ENCODE measurements at places on chromosomes 2 and 18.

- no peak for DNase-seq
These were observed 46.1 kb upstream of the RAB1A start for GRCh38 chr2:65175894-65176530.

- no peak for DNase-seq
These were observed 49.9 kb upstream of the RBBP8 start for GRCh38 chr18:22883179-22883578.

GRCh38 chr18:9665314-9665713 lies 42.8 kb upstream of the RAB31 start:
- DNase-seq = no peak

DNA sequence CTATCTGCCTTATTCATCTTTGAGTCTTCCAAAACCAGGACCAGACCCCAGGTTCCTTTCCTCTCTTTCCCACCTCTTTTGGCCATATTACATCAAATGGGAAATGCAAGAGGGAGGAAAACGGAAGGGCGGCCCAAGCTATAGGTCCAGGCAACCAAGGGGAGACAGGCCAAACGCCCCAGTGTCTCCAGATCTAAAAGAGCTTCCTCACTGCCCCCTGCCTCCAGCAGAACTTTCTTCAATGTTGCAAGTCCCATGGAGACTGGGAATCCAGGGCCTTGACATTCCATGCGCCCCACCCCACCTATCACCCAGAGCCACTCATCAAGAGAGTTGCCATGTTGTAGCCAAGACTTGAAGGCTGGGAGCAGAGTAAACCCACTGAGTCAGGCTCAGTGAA lies 15.4 kb downstream of the TNS1 start:
- no peak for DNase-seq

DNA sequence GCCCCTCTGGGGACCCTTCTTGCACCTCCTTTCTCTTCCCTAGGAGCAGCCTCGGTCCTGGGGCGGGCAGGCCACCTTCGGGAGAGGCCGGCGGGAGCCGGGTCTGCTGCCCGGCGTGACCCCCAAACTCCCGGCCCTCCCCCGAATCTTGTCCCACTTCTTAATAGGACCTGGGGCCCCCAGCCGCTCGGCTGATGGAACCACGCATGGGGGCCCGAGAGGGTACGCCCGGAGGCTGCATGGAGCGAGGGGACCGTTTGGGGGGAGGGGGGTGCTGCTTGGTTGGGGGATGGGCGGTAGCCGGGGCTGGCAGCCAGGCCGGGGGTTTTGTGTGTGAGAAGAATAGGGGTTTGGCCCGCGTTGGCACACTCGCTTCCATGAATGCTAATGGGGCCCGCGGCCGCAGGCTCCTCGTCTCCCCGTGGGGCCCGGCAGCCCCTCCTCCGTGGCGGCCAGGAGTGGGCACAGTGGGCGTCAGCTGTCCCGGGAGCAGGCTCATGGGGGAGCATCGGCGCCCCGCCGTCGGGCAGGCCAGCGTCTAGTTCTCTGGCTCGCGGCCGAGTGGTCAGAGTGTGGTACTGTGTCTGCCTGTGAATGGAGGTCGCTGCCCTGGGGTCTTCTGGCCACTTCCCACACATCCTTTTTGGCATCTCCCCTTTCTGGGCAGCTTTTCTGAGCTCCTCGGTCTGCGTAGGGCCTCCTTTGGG lies 1.0 kb downstream of the GAREM2 start:
- peak; percentile 41 for DNase-seq

- no peak for DNase-seq
These were observed 115.1 kb downstream of the CAPN13 start for GRCh38 chr2:30691948-30692828.

GRCh38 chr18:63578357-63578958 lies 8.7 kb upstream of the SERPINB13 start:
- peak; percentile 56 for DNase-seq

Data from NCI-H82 (cell line).